ENCODE measurements at places on chromosomes 2 and 18. TPM values are rescaled to one million over a fixed set of nuclear protein-coding genes. Genes with fewer than 3 reads are reported as not detected.

GRCh38 chr2:129331638-129332037 lies 647.8 kb upstream of the RAB6C start:
- no peaks in the 10 kb centered on the region for H3K27me3 ChIP-seq
- no peak overlapping the region for H3K4me3 ChIP-seq
- no peaks in the 10 kb centered on the region for H3K36me3 ChIP-seq
- H3K27ac ChIP-seq: no peak overlapping the region
- no peak for DNase-seq

DNA sequence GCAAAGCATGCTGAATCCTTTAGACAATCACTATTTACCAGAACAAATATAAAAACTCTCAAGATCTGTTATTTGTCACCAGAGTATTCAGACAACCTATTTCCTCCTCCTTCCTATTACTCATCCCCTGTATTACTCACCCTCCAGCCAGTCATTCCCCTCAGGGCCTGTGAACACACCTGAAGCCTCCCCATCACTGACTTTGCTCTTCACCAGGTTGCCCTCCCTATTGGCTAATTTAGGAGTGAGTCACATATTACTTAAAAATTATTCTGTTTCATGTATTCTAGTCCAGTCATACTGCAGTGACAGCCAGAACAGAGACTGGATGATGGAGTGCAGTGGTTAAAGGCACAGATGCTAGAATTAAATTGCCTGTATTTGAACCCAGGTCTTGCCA lies 3.7 kb upstream of the ATG16L1 start:
- peak overlapping the region; percentile 95 for H3K27ac ChIP-seq
- no peaks in the 10 kb centered on the region for H3K27me3 ChIP-seq
- peak; percentile 87 for DNase-seq
- peaks cover 56% of the 10 kb centered on the region for H3K4me1 ChIP-seq
- peaks cover under 1% of the 10 kb centered on the region for H3K36me3 ChIP-seq

- no peak for DNase-seq
- H3K27me3 ChIP-seq: no peaks in the 10 kb centered on the region
- no peak overlapping the region for H3K4me3 ChIP-seq
- H3K36me3 ChIP-seq: no peaks in the 10 kb centered on the region
- peaks cover 17% of the 10 kb centered on the region for H3K4me1 ChIP-seq
Measured at GRCh38 chr2:219274361-219274921, 4.7 kb upstream of the DNAJB2 start.

GRCh38 chr2:133513893-133514292 lies 54.4 kb downstream of the NCKAP5 start:
- no peaks in the 10 kb centered on the region for H3K36me3 ChIP-seq
- H3K27me3 ChIP-seq: no peaks in the 10 kb centered on the region
- DNase-seq: no peak
- H3K4me3 ChIP-seq: no peak overlapping the region
- no peak overlapping the region for H3K27ac ChIP-seq

GRCh38 chr18:13017247-13017875 lies 26.2 kb downstream of the CEP192 start:
- H3K36me3 ChIP-seq: peaks cover 67% of the 10 kb centered on the region
- no peak overlapping the region for H3K4me3 ChIP-seq
- no peak overlapping the region for H3K27ac ChIP-seq
- H3K4me1 ChIP-seq: peaks cover 10% of the 10 kb centered on the region

- no peaks in the 10 kb centered on the region for H3K27me3 ChIP-seq
- H3K27ac ChIP-seq: no peak overlapping the region
- H3K4me1 ChIP-seq: no peaks in the 10 kb centered on the region
- no peaks in the 10 kb centered on the region for H3K36me3 ChIP-seq
Measured at GRCh38 chr18:44464398-44465180, 216.1 kb upstream of the SETBP1 start.

- H3K4me1 ChIP-seq: no peaks in the 10 kb centered on the region
- H3K36me3 ChIP-seq: no peaks in the 10 kb centered on the region
- DNase-seq: no peak
- no peak overlapping the region for H3K27ac ChIP-seq
Measured at GRCh38 chr2:74399785-74400184, 19.7 kb upstream of the DCTN1 start.

- DNase-seq: no peak
- H3K36me3 ChIP-seq: no peaks in the 10 kb centered on the region
- H3K4me3 ChIP-seq: no peak overlapping the region
- H3K27me3 ChIP-seq: no peaks in the 10 kb centered on the region
- no peak overlapping the region for H3K27ac ChIP-seq
Measured at GRCh38 chr2:88269836-88270235, 99.7 kb downstream of the THNSL2 start.

GRCh38 chr2:130303169-130303568 lies 39.5 kb upstream of the IMP4 start:
- no peaks in the 10 kb centered on the region for H3K36me3 ChIP-seq
- no peak overlapping the region for H3K4me3 ChIP-seq
- H3K27ac ChIP-seq: no peak overlapping the region

GRCh38 chr2:42810971-42811811 lies 18.8 kb upstream of the HAAO start:
- peak overlapping the region; percentile 88 for H3K4me3 ChIP-seq
- H3K27me3 ChIP-seq: no peaks in the 10 kb centered on the region
- DNase-seq: peak; percentile 56
- H3K27ac ChIP-seq: peak overlapping the region; percentile 93

DNA sequence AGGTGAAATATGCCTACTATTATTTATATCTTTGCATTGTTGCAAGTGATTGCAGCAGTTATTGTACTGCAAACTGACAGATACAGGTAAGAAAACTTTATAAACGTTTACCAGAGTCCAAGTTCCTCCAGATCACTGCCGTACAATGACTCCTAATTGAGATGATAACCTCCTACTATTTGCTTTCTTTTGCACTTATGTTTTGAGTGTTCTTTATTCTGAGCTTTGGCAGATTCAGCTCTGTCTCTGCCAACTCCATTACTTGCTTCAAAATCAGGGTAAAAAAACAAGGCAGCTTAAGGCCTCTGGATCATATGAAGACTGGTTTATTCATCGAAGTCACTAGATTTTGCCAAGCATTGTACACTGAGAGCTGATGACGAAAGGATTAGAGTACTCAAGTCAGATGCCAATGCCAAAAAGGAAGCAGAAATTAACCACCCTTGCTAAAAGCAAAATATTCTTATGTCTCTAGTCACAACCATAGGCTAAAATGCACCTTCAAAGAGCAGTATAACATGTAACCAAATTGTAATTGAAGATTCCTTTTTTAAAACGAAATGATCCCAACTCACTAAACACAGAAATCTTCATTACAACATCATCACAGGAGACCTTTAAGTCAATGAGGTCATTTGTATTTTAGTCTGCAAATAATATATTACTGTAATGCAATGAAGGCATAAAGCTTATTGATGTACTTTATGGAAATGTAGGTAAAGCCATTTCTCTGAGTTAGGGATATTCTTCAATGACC lies 10.5 kb upstream of the IKZF2 start:
- peaks cover 11% of the 10 kb centered on the region for H3K27me3 ChIP-seq
- DNase-seq: no peak
- H3K4me3 ChIP-seq: no peak overlapping the region
- H3K4me1 ChIP-seq: no peaks in the 10 kb centered on the region
- no peaks in the 10 kb centered on the region for H3K36me3 ChIP-seq

- H3K4me1 ChIP-seq: no peaks in the 10 kb centered on the region
- no peak overlapping the region for H3K27ac ChIP-seq
- peaks cover 4% of the 10 kb centered on the region for H3K27me3 ChIP-seq
- DNase-seq: no peak
- H3K36me3 ChIP-seq: no peaks in the 10 kb centered on the region
Measured at GRCh38 chr2:170228429-170228828, 50.5 kb downstream of the MYO3B start.

GRCh38 chr18:31497836-31498573 lies at the start of gene DSG2:
Gene DSG2 (plus strand): TSS chr18:31498177. CDS start chr18:31498252, 75 bp downstream.
- H3K4me3 ChIP-seq: peak within 1 kb of the TSS; percentile 73
- peak; percentile 39 for DNase-seq
- no peak within 1 kb of the TSS for H3K27ac ChIP-seq
- H3K36me3 ChIP-seq: no peaks in the 10 kb centered on the region
- peaks cover 39% of the 10 kb centered on the region for H3K27me3 ChIP-seq
- H3K4me1 ChIP-seq: peaks cover 6% of the 10 kb centered on the region

GRCh38 chr2:36376992-36377738 lies 21.6 kb downstream of the CRIM1 start:
- DNase-seq: no peak
- peaks cover 15% of the 10 kb centered on the region for H3K4me1 ChIP-seq
- H3K27me3 ChIP-seq: peaks cover 2% of the 10 kb centered on the region
- no peak overlapping the region for H3K4me3 ChIP-seq

DNA sequence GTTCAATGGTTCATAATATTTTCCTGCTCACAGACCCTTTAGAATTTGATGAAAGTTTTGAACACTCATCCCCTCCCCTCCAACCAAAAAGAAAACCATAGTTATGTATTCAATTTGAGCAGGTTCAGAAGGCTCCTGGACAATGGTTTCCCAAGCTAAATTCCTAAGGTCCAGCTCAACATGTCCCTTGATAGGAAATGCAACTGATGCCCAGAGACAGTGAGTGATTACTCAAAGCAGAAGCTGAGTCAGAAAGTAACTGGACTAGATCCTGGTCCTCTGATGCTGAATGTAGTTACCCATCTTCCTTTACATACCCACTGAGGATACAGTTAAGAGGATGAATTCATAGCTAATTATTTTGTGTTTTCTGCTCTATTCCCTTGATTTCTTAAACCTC lies 218.9 kb upstream of the NCKAP5 start:
- H3K27ac ChIP-seq: no peak overlapping the region
- no peak overlapping the region for H3K4me3 ChIP-seq
- no peaks in the 10 kb centered on the region for H3K36me3 ChIP-seq
- no peak for DNase-seq
- H3K27me3 ChIP-seq: peaks cover 6% of the 10 kb centered on the region
- H3K4me1 ChIP-seq: no peaks in the 10 kb centered on the region

DNA sequence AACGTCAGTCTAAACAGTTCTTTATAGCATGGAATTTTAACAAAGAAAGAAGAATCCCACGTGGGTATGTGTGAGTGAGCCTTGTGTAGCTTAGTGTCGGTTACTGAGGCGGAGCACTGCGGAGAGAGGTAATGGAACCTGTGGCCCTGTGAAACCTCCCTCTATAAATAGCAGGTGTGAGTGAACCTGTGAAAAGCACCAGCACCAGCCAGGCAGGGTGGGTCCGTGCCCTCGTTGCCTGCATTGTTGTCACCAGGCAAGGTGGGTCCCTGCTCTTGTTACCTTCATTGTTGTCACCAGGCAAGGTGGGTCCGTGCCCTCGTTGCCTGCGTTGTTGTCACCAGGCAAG lies 4.7 kb downstream of the CTDP1 start:
- H3K27me3 ChIP-seq: no peaks in the 10 kb centered on the region
- H3K4me1 ChIP-seq: peaks cover 73% of the 10 kb centered on the region
- H3K27ac ChIP-seq: peak overlapping the region; percentile 76
- DNase-seq: peak; percentile 25

Gene DDX1
- total RNA-seq: 64.1 TPM

Gene GYPC
- 155 TPM for total RNA-seq

Gene RGPD5
- 37.5 TPM for total RNA-seq

Gene NGEF
- 0.12 TPM for total RNA-seq

Gene PRSS56
- total RNA-seq: not detected

Gene DSG1
- not detected for total RNA-seq
